ENCODE measurements at places on chromosomes 5 and 9.

- no peak for DNase-seq
Observed at GRCh38 chr5:156154757-156155156, 172.2 kb upstream of the SGCD start.

- DNase-seq, result no peak
Observed at GRCh38 chr9:32331240-32331639, 53.2 kb upstream of the ACO1 start.

GRCh38 chr5:1827886-1828397, 26.7 kb downstream of the NDUFS6 start:
- DNase-seq, result no peak

DNA sequence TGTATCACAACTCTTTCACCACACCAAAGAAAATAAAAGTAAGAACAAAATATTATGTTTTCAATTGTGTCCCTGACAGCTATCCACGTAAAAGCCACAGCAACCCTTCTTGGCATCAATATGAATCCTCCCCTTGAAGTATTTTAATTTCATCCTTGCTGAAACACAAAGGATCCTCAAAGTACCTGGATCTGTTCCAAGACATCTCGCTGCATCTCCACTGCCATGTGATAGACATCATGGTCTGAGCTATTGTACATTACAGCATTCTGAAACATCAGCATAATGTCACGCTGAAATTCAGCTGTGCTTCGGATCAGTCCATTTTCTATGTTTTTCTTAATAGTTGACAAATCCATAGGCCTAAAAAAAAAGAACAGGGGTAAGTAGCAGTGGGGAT, 17.7 kb downstream of the BRD8 start:
- no peak for DNase-seq

DNA sequence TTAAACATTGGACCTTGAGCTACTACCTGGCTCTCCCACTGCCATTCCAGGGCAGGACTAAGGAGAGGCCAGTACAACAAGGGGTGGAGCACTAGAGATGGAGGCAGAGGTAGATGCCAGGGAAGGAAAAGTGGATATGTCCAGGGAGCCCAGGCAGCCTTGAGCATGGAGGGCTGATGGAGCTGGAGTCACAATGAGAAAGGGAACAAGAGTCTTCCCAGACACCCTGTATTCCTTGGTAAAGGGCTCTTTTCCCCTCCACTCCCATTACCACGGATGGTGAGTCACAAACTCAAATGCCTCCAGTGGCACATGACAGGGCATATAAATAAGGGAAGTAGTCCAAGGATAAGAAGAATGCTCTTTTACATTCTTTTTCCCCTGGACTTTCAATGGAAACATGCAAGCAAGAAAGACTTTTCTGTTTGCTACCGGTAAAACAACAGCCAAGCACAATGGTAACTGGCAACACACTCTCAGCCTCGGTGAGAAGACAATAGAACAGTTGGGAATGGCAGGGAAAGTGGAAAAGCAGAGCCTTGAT, 16.7 kb downstream of the ERAP1 start:
- peak; percentile 20 for DNase-seq

DNA sequence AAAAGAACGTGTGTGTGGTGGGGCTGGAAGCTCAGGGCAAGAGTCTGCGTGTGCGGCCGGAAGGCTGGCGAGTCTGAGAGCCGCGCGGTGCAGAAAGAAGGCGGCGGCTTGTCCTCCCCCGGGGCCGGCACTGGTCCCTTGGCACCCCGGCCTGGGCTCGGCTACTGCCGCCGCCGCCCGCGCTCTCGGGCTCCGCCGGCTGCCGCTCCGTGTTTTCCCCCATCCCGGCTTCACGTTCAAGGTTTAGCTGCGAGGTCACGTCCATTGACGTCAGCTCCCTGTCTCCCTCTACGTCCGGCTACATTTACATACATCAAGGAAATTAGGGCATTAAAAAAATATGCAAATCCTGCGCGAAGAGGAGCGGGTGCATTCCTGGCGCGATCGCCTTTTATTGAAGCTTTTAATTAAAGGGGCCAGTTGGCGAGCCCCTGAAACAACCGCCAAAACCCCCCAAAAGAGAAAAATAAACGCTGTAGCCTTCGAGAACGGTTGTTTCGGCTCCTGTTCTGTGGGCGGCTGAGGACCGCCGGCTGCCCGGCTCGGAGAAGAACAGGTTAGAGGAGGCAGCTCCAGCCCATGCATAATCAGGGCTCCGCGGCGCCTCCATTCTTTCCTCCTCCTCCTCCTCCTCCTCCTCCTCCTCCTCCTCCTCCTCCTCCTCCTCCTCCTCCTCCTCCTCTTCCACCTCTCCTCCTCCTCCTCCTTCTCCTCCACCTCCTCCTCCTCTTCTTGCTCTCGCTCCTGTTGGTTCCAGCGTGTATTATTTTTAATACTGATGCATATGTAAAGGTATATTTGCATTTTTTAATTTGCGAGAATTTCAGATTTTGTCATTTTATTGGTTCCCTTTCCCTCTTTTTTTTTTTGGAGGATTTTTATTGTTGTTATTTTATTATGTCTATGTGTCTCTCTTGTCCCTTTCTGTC, 207.0 kb downstream of the MEF2C start:
- peak; percentile 47 for DNase-seq

DNA sequence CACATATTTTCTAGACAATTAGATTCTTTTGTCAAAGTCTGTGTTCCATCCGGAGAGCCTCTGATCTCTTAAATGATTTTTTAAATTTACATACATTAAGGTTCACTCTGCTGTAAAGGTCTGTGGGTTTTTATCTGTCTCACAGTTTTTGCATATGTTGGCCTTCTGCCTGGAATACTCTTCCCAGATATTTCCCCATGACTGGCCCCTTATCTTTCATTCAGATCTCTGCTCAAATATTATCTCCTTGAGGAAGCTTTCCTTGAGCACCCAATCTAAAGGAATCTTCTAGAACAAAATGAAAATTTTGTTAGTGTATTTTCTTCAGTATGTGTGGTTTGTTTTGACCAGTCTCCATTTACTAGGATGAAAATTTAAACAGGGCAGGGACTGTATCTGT, 26.3 kb downstream of the FAF2 start:
- DNase-seq, result no peak

DNA sequence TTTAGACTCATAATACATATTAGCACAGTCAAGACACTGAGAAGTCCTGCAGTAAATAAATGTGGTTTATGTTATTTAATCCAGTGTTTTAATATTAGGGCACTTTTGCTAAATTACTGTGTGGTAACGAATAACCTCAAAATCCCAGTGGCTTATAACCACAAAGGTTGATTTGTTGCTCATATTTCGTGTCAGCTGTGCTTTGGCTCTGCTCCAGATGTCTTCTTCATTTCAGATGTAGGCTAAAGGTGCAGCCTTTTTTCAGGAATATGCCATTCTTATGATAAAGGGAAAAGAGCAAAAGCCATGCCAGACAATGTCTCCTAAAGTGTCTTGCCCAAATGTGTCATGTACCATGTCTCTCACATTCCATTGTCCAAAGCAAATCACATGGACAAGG, 144.8 kb downstream of the BRINP1 start:
- DNase-seq, result no peak

DNA sequence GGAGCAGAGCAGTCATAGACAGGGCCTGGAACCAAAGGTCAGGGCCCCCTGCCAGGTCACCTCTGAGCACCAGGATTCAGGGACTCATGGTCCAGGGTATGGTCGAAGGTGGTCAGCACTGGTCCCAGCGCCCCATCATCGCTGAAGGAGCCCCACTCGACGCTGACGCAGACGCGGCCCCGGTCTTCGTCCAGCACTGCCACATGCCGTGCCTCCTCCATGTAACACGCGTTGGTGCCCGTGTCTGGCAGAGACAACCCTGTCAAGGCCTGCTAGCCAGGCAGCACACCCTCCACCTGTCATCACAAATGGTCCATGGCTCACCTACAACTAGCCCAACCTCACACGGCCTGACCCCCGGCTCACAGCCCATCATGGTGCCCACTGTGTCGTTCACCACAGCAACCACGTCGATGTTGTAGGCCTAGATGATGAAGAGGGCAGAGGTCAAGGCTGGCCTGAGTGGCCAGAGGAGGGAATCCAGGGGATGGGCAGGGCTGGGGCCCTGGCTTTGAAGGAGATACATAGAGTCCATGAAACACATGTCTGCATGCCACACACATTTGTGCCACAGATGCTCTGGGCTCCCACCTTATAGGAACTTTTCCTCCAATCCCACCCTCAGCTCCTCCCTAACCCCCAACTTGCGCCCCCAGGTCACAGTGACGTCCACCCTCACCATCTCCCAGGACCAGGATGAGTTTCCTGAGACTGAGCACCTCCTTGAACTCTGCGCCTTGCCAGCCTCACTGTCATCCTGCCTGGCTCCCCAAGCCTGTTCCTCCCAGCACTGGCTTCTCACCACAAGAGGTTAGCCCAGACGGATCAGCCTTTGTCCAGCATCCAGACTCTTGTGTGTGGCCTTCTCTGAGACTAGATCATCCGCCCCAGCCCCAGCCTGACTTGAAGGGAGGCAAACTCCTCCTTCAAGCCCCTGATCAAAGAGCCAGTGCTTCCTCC, 9.5 kb downstream of the HK3 start:
- DNase-seq, result no peak

GRCh38 chr9:98867429-98868168, 60.1 kb downstream of the GALNT12 start:
- DNase-seq, result peak; percentile 51

DNA sequence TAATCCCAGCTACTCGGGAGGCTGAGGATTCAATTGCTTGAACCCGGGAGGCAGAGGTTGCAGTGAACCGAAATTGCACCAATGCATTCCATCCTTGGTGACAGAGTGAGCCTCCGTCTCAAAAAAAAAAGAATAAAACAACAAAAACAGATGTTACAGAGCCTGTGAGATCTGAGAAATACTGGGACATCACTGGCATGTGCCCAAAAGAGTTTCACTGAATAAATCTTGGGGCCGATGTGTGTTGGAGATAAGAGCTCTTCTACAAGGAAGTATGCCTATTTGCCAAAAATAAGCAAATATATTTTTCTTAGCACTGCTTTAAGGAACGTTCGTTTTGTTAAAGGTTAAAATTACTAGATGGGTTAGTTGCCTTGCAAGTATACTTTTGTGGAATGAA, 55.1 kb downstream of the KIAA1958 start:
- DNase-seq, result no peak

DNA sequence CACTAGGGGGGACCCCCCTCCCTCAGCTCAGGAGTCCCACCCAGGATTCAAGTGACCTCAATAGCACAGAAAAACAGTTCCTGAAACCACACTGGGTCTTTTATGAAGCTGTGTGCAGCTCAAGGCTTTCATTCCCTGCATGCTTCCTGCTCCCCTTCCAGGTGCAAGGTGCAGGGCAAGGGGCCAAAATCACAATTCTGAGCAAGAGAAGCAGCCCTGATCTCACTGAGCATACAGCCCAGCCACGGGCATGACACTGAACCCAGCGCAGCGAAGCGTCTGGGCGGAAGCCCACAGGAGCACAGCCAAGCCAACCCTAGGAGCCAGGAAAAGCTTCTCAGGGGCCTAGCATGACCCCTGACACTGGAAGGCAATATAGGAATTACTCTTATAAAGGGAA, 62.9 kb downstream of the IRX2 start:
- DNase-seq, result no peak

- no peak for DNase-seq
Observed at GRCh38 chr5:7667216-7667767, 183.6 kb downstream of the CFAP90 start.

DNA sequence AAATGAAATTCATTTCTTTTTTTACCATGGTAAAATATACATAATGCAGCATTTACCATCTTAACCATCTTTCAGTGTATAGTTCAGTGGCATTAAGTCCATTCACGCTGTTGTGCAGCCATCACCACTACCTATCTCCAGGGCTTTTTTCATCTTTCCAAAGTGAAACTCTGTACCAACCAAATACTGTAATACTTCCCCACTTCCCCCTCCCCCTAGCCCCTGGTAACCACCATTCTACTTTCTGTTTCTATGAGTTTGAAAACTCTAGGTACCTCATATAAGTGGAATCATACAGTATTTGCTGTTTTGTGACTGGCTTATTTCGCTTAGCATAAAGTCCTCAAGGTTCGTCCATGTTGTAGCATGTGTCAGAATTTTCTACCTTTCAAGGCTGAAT, 23.4 kb downstream of the SPAAR start:
- no peak for DNase-seq
